A549 treated with RU486 at 1 μM for 4 hours (cell line): ENCODE measurements at places on chromosomes 7 and 10. TPM values are rescaled to one million over a fixed set of nuclear protein-coding genes. Genes with fewer than 3 reads are reported as not detected.

The SLC39A12 gene
- not detected in 5 replicates for total RNA-seq

The AHR gene
- 7.8 to 14.9 TPM (median 13.4 TPM) in 5 replicates for total RNA-seq

The FOXP2 gene
- not detected in 5 replicates for total RNA-seq

The SFRP4 gene
- 3.3 to 6.9 TPM (median 4.5 TPM) in 5 replicates for total RNA-seq

The OR2A2 gene
- total RNA-seq: not detected in 5 replicates

The HHEX gene
- total RNA-seq: 12.5 to 16.8 TPM (median 15.9 TPM) in 5 replicates

The NEUROG3 gene
- total RNA-seq: not detected in 5 replicates

The MSMB gene
- not detected in 5 replicates for total RNA-seq

The PLPP4 gene
- 0.18 TPM in 1 of 5 replicates, not detected in the others for total RNA-seq

The DKK1 gene
- 328 to 429 TPM (median 377 TPM) in 5 replicates for total RNA-seq

The MINDY3 gene
- 7.0 to 14.5 TPM (median 13.8 TPM) in 5 replicates for total RNA-seq

The C10orf67 gene
- total RNA-seq: 0.03 to 0.24 TPM (median 0.13 TPM) in 4 of 5 replicates, not detected in the other

The OR2F2 gene
- total RNA-seq: not detected in 5 replicates

The OR13A1 gene
- total RNA-seq: not detected in 5 replicates

The CHCHD1 gene
- 62.9 to 70.8 TPM (median 69.1 TPM) in 5 replicates for total RNA-seq

The LEP gene
- total RNA-seq: not detected in 5 replicates

The ASB10 gene
- not detected in 5 replicates for total RNA-seq

The TMEM139 gene
- 0.85 to 1.7 TPM (median 1.4 TPM) in 5 replicates for total RNA-seq

The SEMA3A gene
- 5.0 to 7.0 TPM (median 6.4 TPM) in 5 replicates for total RNA-seq

The SLC26A5 gene
- total RNA-seq: not detected in 5 replicates

The OR6V1 gene
- total RNA-seq: not detected in 5 replicates
